ENCODE measurements at places on chromosomes 6 and 20.

GRCh38 chr20:62321521-62321948 lies 18.7 kb downstream of the ADRM1 start:
- no peak overlapping the region for H3K4me3 ChIP-seq
- H3K27ac ChIP-seq: peak overlapping the region; percentile 41
- no peaks in the 10 kb centered on the region for H3K27me3 ChIP-seq

- H3K36me3 ChIP-seq: no peaks in the 10 kb centered on the region
- H3K4me3 ChIP-seq: no peak overlapping the region
- no peak overlapping the region for H3K27ac ChIP-seq
- no peaks in the 10 kb centered on the region for H3K4me1 ChIP-seq
- DNase-seq: no peak
These were observed 485.2 kb downstream of the GRIK2 start for GRCh38 chr6:101878554-101879276.

DNA sequence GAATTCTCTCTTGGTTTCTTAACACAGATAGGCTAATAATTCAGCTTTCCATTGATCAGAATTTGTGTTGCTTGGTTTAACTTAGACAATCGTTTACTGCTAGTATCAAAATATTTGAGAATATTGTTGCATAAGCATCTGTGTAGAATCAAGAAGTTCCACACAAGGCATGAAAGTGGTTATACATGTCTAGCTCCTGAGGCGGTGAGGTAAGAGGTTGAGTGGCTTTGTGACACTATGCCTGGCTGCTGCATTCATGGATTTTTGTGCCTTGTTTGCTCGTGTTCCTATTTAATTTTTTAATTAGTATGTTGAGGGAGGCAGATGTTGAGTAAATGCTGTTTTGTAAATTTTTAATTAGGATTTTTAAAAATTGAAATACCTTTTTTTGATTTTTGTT lies 10.2 kb downstream of the PKIB start:
- H3K27me3 ChIP-seq: no peaks in the 10 kb centered on the region
- no peaks in the 10 kb centered on the region for H3K36me3 ChIP-seq
- no peak overlapping the region for H3K4me3 ChIP-seq
- DNase-seq: no peak

GRCh38 chr6:51398064-51398705 lies 579.5 kb downstream of the TFAP2B start:
- no peaks in the 10 kb centered on the region for H3K4me1 ChIP-seq
- H3K4me3 ChIP-seq: no peak overlapping the region
- no peaks in the 10 kb centered on the region for H3K36me3 ChIP-seq
- DNase-seq: no peak

DNA sequence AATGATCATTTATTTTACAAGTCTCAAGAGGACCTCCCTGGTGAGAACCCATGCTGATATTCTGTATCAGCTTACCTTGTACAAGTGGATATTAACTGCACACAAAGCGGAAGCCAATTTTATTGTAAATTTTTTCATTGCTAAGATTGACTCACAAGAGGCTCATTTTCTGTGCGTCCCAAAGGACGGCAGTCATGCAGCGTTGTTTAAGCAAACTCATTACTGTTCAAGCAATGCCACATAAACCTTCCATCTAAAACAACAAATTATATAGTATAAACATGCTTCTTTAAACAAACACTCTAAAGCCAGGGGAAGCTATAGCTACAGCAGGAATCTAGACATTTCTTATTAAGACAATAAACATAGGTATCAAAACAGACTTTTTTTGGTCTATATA lies 575.3 kb downstream of the FRK start:
- H3K36me3 ChIP-seq: no peaks in the 10 kb centered on the region
- H3K27me3 ChIP-seq: no peaks in the 10 kb centered on the region
- no peak overlapping the region for H3K4me3 ChIP-seq
- no peaks in the 10 kb centered on the region for H3K4me1 ChIP-seq
- H3K27ac ChIP-seq: no peak overlapping the region
- no peak for DNase-seq

DNA sequence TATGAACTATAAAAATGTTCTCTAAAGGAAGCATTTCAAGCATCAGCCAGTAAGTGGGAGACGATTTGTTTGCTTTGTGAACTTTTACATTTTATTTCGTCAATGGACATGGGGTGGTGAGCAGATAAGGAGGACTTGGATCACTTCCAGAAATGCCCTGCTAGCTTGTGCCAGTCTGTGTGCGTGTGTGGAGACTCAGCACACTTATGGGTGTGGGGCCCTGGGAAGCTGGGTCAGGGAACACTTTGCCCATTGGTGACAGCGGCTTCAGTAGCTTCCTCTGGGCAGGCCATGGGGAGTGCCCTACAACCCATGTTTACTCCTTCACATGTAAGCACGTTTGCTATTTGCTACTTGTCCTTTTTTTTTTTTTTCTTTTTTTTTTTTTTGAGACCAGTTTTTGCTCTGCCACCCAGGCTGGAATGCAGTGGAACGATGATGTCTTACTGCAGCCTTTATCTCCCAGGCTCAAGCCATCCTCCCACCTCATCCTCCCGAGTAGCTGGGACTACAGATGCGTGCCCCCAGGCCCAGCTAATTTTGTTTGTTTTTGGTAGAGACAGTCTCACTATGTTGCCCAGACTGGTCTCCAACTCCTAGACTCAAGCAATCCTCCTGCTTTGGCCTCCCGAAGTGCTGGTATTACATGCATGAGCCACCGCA lies 24.2 kb downstream of the PRDM1 start:
- H3K27ac ChIP-seq: no peak overlapping the region
- no peak for DNase-seq
- peaks cover 15% of the 10 kb centered on the region for H3K36me3 ChIP-seq

DNA sequence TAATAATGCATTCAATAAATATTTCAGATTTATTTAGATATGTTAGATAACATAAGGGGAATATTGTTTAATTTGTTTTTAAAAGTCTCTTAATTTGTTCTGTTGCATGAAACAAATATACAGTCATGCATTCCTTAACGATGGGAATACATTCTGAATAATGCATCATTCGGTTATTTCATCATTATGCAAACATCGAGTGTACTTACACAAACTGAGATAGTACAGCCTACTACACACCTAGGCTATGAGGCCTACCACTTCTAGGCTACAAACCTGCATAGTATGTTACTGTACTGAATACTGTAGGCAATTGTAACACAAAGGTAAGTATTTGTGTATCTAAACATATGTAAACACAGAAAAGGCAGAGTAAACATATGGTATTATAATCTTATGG lies 118.7 kb downstream of the EPHA7 start:
- H3K4me1 ChIP-seq: no peaks in the 10 kb centered on the region
- H3K36me3 ChIP-seq: no peaks in the 10 kb centered on the region
- H3K4me3 ChIP-seq: no peak overlapping the region
- no peak for DNase-seq
- H3K27me3 ChIP-seq: no peaks in the 10 kb centered on the region

GRCh38 chr20:20223981-20224380 lies 143.9 kb upstream of the INSM1 start:
- H3K36me3 ChIP-seq: no peaks in the 10 kb centered on the region
- DNase-seq: no peak
- H3K4me3 ChIP-seq: no peak overlapping the region
- H3K27me3 ChIP-seq: peaks cover 7% of the 10 kb centered on the region

DNA sequence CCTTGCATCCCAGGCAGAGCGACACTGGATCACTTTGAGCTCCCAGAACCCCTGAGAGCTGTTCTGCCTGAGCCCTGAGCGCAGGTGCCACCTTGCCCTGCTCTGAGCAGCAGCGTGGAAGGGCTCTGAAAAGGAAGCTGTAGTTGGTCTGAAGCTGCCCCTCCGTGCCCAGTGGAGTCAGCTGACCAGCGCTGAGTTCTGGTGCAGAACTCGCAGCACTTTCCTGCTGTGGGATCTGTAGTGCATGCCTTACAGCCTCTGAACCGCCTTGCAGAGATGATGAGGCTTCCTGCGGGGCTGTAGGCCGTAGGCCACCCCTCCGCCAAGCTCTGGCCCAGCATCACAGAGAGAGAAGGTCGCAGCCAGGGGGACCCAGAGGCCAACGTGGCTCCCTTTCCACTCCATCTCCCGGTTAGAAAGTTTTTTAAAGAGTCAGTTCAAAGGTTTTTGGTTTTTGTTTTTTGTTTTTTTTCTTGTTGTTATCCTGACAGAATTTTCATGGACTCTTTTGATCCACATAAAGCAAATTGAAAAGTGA lies 158.3 kb upstream of the CST7 start:
- no peak overlapping the region for H3K4me3 ChIP-seq
- H3K27me3 ChIP-seq: no peaks in the 10 kb centered on the region
- no peaks in the 10 kb centered on the region for H3K4me1 ChIP-seq
- no peaks in the 10 kb centered on the region for H3K36me3 ChIP-seq
- H3K27ac ChIP-seq: no peak overlapping the region

GRCh38 chr6:95529762-95530161 lies 47.6 kb upstream of the MANEA start:
- H3K36me3 ChIP-seq: no peaks in the 10 kb centered on the region
- DNase-seq: no peak
- H3K4me3 ChIP-seq: no peak overlapping the region
- H3K27me3 ChIP-seq: no peaks in the 10 kb centered on the region
- no peaks in the 10 kb centered on the region for H3K4me1 ChIP-seq

DNA sequence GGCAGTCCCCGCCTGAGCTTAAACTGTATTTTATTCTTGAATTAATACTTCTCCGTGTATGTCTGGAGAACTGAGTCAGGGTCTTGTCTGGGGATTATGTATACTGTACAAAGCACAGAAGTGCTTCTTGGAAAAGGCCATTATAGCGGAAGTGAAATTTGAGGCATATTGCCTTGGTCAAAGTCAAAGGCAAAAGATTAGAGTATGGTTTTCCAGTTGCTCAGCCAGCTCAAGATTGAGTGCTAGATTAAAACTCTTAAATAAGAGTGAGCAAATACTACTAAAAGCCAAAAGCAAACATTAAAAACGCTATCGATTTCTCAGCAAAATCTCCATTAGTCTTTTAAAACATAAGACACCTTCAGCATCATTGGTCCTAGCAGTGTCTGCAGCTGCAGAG lies 207.7 kb upstream of the MAN1A1 start:
- DNase-seq: no peak
- no peak overlapping the region for H3K4me3 ChIP-seq
- H3K36me3 ChIP-seq: no peaks in the 10 kb centered on the region
- no peak overlapping the region for H3K27ac ChIP-seq
- no peaks in the 10 kb centered on the region for H3K27me3 ChIP-seq

GRCh38 chr20:57614490-57615444 lies 5.5 kb downstream of the ZBP1 start:
- DNase-seq: no peak
- no peak overlapping the region for H3K4me3 ChIP-seq
- H3K27me3 ChIP-seq: peaks cover 35% of the 10 kb centered on the region
- H3K36me3 ChIP-seq: no peaks in the 10 kb centered on the region
- H3K27ac ChIP-seq: no peak overlapping the region
- H3K4me1 ChIP-seq: no peaks in the 10 kb centered on the region

DNA sequence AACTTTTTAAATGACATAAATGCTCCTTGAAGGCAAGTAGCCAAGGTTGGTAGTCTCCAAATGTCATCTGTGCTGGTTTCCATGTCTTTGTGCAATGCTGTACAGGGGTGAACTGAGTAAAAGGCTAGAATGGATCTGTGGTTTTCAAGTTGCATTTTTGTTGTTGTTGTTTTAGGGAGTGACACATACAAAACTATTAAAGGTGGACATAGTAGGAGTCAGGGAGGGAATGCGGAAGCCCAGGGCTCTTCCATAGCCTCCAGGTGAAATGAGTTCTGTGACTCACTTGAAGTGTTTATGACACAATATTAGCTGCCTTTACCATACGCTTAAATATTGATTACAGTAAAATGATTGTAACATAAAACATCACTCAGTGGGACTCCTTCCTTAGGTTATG lies 22.5 kb upstream of the QKI start:
- peaks cover 13% of the 10 kb centered on the region for H3K4me1 ChIP-seq
- no peaks in the 10 kb centered on the region for H3K36me3 ChIP-seq
- H3K4me3 ChIP-seq: no peak overlapping the region
- no peaks in the 10 kb centered on the region for H3K27me3 ChIP-seq
- no peak for DNase-seq

GRCh38 chr20:20003031-20003954 lies 13.9 kb upstream of the NAA20 start:
- H3K27me3 ChIP-seq: no peaks in the 10 kb centered on the region
- peak overlapping the region; percentile 36 for H3K4me3 ChIP-seq
- H3K4me1 ChIP-seq: peaks cover 38% of the 10 kb centered on the region

DNA sequence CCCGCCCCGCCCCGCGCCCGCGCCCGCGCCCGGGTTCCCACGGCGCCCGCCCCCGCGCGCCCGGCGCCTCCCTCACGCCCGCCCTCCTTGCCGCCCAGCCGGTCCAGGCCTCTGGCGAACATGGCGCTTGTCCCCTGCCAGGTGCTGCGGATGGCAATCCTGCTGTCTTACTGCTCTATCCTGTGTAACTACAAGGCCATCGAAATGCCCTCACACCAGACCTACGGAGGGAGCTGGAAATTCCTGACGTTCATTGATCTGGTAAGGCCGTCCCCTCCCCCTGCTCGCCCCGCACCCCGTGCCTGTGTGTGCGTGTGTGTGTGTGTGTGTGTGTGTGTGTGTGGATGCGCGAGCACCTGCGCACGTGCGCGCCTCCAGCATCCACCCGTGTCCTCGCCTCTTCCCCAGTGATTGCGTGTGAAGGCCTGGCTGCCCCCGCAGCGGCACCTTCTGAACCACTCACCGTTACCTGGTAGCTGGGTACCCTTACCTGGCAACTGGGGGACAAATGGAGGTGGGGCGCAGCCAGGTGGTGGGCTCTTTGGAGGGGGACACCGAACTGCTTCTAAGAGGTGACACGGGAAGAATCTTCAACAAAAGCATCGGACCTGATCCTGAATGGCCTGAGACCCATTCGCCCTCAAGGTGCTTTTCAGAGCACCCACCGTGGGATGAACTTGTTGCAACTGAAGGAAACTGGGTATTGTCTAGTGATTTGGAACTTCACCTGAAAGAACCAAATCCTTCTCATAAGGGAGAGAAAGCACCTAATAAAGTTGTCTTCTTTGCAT lies at the start of gene AIG1:
AIG1 (plus strand) TSS at position 84 of the 791 bp plus-strand sequence; CDS start at position 121, 37 bp downstream.
- DNase-seq: no peak
- H3K4me1 ChIP-seq: peaks cover 34% of the 10 kb centered on the region
- H3K27me3 ChIP-seq: no peaks in the 10 kb centered on the region
- H3K27ac ChIP-seq: peak within 1 kb of the TSS; percentile 95

DNA sequence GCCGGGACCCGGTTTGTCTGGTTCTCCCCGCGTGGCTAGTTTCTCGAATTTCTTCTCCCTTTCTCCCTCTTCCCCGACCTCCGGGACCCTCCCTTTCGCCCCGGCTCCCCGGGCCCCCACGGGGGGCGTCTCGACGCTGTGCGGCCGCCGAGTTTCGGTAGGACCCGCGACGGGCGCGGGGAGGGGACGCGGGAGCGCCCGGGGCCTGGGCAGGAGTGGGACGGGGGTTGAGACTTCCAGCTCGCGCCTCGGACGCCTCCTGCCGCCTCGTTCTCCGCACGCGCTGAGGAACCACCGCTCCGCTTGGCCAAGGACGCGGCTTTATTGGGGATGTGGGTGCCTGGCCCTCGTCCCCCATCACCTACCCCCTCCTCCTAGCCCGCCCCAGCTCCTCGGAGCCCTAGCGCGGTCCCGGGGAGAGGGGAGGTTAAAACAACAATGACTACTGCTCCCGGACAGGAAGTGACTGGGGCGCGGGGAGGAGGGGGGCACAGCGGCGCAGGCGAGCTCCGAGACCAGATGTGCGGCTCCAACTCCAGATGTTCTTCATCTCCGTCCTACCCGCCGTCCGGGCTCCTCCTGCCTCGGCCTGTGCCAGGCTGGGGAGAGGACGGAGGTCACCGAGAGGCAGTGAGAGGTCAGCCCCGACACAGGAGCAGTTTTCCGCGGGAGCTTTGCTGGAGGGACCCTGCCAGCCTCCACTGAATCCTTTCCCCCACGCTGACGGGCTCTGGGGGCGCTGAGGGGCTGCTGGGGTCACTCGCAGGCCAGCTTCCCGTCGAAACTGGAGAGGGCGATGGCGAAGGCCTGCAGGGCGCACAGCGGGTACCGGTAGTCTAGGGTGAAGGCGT lies 917 bp upstream of the TEAD3 start:
- peak overlapping the region; percentile 100 for H3K27ac ChIP-seq
- H3K27me3 ChIP-seq: no peaks in the 10 kb centered on the region
- H3K4me1 ChIP-seq: peaks cover 46% of the 10 kb centered on the region
- DNase-seq: no peak

Measured in esophagus muscularis mucosa (tissue), 4 donors.